ENCODE measurements at places on chromosomes 1 and 21.
A peak's percentile ranks its signal among the peaks of the same experiment; 100 is the strongest.

GRCh38 chr1:166484471-166484870 lies 317.7 kb upstream of the FAM78B start:
- no peak for DNase-seq

- no peak for DNase-seq
Measured at GRCh38 chr1:118918940-118919259, 69.2 kb downstream of the TBX15 start.

DNA sequence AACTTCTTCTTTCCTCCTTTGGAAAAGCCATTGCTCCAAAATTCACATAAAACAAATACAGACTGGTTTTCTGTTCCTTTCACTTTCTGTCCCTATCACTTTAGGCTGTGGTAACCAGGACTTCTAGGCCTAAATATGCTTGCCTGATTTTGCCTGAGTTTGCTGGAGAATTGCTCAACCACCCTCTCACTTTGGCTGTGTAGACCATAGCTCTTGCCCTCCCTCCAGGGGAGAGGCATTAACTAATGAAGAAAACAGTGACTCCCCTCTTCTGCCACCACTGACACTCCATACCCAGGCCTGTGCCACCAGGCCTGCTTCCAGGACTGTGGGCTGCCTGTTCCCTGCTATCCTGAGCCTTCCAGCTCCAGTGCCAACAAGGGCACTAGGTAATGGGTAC lies 163.5 kb downstream of the TOMM20 start:
- no peak for DNase-seq

GRCh38 chr1:192707978-192708547 lies 72.1 kb downstream of the RGS13 start:
- DNase-seq = no peak

DNA sequence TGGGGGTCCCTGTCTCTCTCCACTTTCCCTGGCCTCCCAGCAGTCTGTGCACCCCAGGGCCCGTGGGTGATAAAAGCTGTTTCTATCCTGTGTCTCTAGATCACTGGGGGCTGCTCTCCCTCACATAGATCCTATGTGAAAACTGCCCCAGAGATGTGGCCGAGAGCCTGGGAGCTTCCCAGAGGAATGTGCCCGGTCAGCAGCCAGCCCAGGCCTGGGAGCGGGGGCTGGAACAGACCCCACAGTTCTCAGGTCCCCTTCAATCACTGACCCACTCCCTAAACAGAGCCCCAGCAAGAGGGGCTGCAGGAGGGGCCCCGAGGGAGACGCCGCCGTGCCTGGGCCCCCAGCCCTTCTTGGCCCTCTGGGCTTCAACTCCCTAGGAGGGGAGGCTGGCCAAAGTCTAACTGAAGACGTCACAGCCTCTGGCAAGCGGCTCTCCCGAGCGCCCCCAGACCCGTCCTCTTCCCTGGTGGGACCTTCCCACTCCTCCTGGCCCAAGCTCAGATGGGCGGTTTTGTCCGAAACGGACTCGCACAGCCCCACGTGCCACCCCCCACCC lies 403 bp downstream of the MXRA8 start:
- DNase-seq = no peak

DNA sequence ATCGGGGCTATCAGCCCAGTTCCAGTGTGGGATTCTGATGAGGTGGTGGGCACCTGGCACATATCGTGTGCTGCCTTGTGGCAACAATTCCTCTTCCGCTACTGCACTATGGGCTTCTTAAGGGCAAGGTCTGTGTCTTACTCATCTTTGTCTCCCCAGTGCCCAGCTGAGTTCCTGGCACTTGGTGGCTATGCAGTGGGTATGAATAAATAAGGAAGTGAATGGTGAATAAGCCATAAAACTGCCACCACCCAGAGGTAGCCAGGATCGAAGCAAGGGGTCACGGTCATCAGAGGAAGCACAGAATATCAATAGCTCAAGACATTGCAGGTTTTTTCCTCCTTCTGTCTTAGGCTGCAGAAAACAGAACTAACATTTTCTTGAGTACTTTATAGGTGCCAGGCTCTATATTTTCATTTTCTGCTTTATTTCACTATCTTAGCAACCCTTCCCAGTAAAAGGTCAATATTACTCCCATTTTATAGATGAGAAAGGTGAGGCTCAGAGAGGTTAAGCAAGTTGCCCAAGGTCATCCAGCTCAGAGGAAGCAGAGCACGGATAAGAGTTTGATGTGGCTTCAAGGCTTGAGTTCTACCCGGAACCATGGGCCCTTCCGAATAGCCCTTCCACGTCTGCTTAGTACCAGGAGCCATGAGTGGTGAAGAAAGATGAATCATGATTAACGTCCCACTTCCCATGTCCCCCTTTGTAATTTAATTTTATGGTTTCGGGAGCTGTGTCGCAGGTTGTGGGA lies 10.2 kb downstream of the C1orf94 start:
- no peak for DNase-seq

- DNase-seq = no peak
Measured at GRCh38 chr1:75985827-75986226, 53.6 kb upstream of the ASB17 start.

DNA sequence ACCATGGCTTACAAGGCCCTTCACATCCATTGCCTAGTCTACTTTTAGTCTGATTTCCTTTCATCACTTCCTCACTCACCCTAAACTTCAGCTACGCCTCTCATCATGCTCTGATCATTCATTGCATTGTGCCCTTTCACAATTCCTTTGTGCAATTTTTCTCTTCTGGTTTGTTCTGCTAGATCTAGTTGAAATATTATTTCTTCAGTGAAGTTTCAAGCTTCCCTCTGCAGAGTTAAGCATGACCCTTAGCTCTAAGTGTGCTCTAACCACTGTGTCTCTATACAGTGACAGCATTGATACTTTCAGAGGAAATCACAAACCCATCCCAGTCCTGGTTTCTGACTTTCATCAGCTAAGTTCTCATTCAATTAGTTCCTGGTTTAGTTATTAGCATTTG lies 166.1 kb downstream of the PLA2G4A start:
- DNase-seq = no peak

GRCh38 chr1:151444783-151445177 lies 14.5 kb downstream of the POGZ start:
- no peak for DNase-seq

- DNase-seq = peak; percentile 79
Measured at GRCh38 chr1:236689713-236690569, 3.6 kb downstream of the ACTN2 start.

DNA sequence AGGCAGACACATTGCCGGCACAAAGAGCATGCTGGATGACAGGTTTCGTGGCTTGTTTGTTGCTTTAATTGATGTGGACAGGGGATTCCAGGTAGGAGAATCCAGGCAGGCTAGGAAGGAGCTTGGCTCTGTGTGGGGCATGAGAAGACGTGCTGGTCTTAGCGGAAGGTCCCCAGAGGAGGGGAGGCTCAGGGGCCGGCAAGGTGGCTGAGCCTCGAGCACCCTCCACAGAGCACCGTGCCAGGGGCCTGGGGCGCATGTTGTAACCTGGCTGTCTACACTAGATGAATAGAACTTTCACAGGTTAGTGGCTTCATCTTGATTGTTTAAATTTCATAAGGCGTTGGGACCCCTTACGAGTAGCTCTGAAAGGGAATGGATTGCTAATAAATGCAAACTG lies 223.1 kb downstream of the CAMTA1 start:
- no peak for DNase-seq

DNA sequence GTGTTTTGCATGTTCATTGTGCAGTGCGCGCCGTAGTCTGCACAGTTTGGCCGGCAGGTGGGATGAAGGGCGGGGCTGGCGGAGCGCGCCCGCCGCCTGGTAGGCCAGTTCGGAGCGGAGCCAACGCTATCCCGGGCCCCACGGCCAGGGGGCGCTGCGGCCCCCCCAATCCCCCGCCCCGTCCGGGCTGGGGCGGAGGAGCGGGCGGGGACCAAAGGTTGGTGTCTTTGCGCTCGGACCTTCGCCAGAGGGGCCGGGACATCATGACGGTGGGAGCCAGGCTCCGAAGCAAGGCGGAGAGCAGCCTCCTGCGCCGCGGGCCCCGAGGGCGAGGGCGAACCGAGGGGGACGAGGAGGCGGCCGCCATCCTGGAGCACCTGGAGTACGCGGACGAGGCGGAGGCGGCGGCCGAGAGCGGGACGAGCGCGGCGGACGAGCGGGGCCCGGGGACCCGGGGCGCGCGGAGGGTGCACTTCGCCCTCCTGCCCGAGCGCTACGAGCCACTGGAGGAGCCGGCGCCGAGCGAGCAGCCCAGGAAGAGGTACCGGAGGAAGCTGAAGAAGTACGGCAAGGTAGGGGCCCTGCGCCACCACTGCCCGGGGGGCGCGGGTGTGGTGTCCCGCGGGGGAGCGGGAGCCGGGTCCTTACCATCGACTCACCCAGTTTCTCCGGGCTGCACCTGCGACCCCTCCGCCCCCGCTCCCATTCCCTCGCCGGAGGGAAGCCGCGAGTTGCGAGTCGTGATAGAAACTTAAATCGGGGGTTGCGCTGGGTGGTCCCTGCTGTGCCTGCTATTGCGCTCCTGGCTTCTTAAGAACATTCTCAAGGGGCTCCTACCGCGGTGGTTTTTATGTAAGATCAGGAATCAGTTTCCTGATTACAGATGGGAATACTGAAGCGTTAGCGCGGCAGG lies at the start of gene C1orf115:
Gene C1orf115 (plus strand): TSS at position 224 of the 913 bp plus-strand sequence. CDS start 40 bp downstream, at position 264.
- DNase-seq = peak; percentile 22

DNA sequence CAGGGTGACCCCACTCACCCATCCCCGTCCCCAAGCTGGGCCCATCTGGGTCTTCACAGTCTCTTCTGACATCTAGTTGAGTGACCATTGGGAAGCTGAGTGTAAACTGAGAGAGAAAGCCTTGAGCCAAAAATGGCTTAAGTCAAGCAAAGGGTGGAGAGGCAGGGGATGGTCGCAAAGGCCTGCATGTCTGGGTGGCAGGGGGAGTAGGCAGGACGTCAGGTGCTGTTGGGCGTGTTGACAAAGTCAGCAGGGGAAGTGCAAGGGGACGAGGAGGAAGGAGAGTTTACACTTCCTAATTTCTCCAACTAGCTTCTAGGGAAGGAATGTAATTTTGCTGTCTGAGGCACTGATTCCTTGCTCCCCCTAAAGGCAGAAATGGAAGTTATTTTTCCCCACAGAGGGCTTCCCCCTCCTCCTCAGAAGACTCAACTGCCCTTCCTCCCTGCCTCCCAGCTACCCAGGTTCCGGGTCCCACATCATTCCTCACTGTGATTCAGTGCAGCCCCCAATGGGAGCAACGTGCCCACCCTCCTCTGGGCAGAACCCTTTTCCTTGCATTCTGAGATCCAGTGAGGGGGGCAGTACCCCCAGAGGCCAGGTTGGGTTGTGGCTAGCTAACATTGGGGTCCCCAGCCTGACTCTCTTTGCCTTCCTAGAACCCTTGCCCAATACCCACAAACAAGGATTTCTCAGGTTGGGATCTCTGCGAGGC lies 1.2 kb upstream of the ADORA1 start:
- DNase-seq = no peak

- no peak for DNase-seq
Measured at GRCh38 chr1:7761103-7761502, 10.0 kb upstream of the VAMP3 start.

GRCh38 chr1:14083706-14084105 lies 383.7 kb downstream of the PRDM2 start:
- no peak for DNase-seq

DNA sequence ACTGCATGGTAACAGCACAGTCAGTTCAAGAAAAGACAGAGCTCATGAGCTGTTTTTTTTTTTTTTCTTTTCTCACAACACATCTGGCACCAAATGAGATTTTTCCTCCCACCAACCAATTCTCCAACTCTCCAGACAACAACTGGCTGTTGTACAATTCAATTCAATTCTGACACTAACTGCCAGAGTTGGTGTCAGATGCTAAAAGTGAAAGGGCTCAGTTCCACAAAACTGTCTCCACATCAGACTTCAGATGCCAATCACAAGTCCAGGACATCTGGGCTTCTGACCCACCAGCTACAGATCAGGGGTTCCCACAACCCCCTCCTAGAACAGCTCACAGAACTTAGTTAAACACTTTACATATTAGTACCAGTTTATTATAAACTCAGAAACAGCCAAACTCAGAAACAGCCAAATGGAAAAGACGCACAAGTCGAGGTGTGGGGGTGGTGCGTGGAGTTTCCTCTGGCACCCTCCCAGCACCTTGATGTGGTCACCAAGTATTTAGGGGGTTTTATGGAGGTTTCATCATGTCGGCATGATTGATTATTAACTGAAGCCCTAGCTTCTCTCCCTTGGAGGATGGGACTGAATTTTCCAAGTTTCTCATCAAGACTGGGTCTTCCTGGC lies 39.2 kb upstream of the LRRC8D start:
- DNase-seq = no peak

GRCh38 chr1:36421649-36422048 lies 23.9 kb upstream of the LSM10 start:
- no peak for DNase-seq

DNA sequence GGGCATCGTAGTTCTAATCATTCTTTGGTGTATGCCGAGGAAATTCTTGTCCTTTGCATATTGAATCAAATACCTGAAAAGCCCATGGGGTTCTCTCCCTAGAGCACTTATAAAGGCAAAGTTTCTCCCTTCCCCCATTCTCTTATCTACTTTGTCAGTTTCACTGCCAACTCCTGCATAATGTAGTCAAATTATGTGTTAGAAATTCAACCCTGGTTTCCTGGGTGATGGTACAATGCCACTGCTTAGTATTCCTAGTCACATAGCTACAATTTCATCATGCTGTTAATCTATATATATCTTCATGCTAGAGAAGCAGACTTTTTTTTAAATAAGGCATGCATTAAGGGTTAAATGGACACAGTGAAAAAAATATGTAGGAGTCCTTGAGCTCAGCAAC lies 119.0 kb downstream of the PDE4B start:
- no peak for DNase-seq

DNA sequence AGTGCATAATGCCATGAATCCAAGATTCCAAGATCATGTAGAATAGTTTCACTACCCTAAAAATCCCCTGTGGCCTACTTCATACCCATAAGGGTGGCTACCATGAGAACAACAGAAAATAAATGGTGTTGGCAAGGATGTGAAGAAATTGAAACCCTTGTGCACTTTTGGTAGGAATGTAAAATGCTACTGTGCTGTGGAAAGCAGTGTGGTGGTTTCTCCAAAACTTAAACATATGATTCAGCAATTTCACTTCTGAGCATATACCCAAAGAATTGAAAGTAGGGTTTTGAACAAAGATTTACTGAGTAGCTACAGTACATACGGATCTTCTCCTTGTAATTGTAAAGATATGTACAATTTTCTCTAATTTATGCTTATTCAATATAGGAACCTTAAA lies 16.0 kb downstream of the FNBP1L start:
- no peak for DNase-seq

GRCh38 chr1:62229468-62229867 lies 34.8 kb downstream of the L1TD1 start:
- no peak for DNase-seq

- no peak for DNase-seq
Measured at GRCh38 chr1:10682108-10682445, 114.4 kb downstream of the CASZ1 start.

Measured in gastrocnemius medialis (tissue), 4 donors.